Bronchial smooth muscle cell (primary cell): ENCODE measurements at places on chromosomes 5 and 9. TPM values are rescaled to one million over a fixed set of nuclear protein-coding genes. Genes with fewer than 3 reads are reported as not detected.

Gene MACROH2A1
- 94.8 and 123 TPM in 2 replicates for total RNA-seq

Gene SLC46A2
- not detected in 2 replicates for total RNA-seq

Gene SPAG8
- total RNA-seq, result 1.5 and 1.6 TPM in 2 replicates

Gene OR2Y1
- not detected in 2 replicates for total RNA-seq

Gene ADAMTS2
- total RNA-seq, result 30.3 and 36.8 TPM in 2 replicates

Gene PHF24
- total RNA-seq, result 0.09 and 0.16 TPM in 2 replicates

Gene PCDHB15
- 0.32 and 0.60 TPM in 2 replicates for total RNA-seq

Gene FAM169A
- total RNA-seq, result 0.16 and 0.17 TPM in 2 replicates

Gene SLC6A19
- total RNA-seq, result not detected in 2 replicates

Gene SPOCK1
- total RNA-seq, result 53.9 and 76.2 TPM in 2 replicates

Gene C9orf152
- total RNA-seq, result not detected in 2 replicates

Gene CCDC180
- total RNA-seq, result 3.2 and 5.2 TPM in 2 replicates

Gene ABCA2
- 14.2 and 23.9 TPM in 2 replicates for total RNA-seq

Gene TAF11L13
- total RNA-seq, result not detected in 2 replicates

Gene SHOC1
- under 0.01 TPM in 1 of 2 replicates, not detected in the other for total RNA-seq

Gene CARD9
- 0.77 and 0.79 TPM in 2 replicates for total RNA-seq

Gene ANXA2R
- total RNA-seq, result 2.5 and 5.7 TPM in 2 replicates

Gene GRXCR2
- not detected in 2 replicates for total RNA-seq

Gene PDCD1LG2
- total RNA-seq, result 1.9 and 2.7 TPM in 2 replicates

Gene PCDHGA6
- 2.4 and 3.9 TPM in 2 replicates for total RNA-seq

Gene DMRT2
- total RNA-seq, result not detected in 2 replicates

Gene BSPRY
- not detected in 2 replicates for total RNA-seq

Gene PCDH12
- under 0.01 TPM in 1 of 2 replicates, not detected in the other for total RNA-seq

Gene PPP3R2
- total RNA-seq, result 0.09 TPM in 1 of 2 replicates, not detected in the other

Gene TMCO6
- 6.2 and 6.8 TPM in 2 replicates for total RNA-seq

Gene SH3GL2
- total RNA-seq, result not detected in 2 replicates

Gene RUSC2
- 10.4 and 12.7 TPM in 2 replicates for total RNA-seq

Gene COX7C
- total RNA-seq, result 202 and 218 TPM in 2 replicates

Gene QRFP
- not detected in 2 replicates for total RNA-seq

Gene DMRT3
- not detected in 2 replicates for total RNA-seq

Gene RNF183
- total RNA-seq, result not detected in 2 replicates

Gene C9orf153
- 0.09 and 0.32 TPM in 2 replicates for total RNA-seq

Gene TMEM38B
- 11.0 and 12.5 TPM in 2 replicates for total RNA-seq

Gene G3BP1
- 89.2 and 113 TPM in 2 replicates for total RNA-seq

Gene PCDHB9
- 0.16 and 0.69 TPM in 2 replicates for total RNA-seq

Gene FOXD1
- 3.3 and 8.2 TPM in 2 replicates for total RNA-seq

Gene MYMK
- not detected in 2 replicates for total RNA-seq

Gene PRR16
- total RNA-seq, result 1.6 and 5.2 TPM in 2 replicates

Gene DNM1
- total RNA-seq, result 63.7 and 82.3 TPM in 2 replicates

Gene CDH12
- not detected in 2 replicates for total RNA-seq

Gene OSTF1
- 38.5 and 40.3 TPM in 2 replicates for total RNA-seq

Gene BARHL1
- total RNA-seq, result not detected in 2 replicates

Gene IRX1
- 0.09 TPM in 1 of 2 replicates, not detected in the other for total RNA-seq

Gene FOXD4L6
- total RNA-seq, result under 0.01 TPM in 1 of 2 replicates, not detected in the other

Gene SLC1A3
- 1.7 and 3.0 TPM in 2 replicates for total RNA-seq

Gene DBH
- total RNA-seq, result not detected in 2 replicates

Gene SEMA6A
- 0.09 and 0.16 TPM in 2 replicates for total RNA-seq

Gene LRRC14B
- not detected in 2 replicates for total RNA-seq

Gene ECM2
- 3.6 and 7.2 TPM in 2 replicates for total RNA-seq
